Activated CD8-positive, alpha-beta T cell treated with anti-CD3 and anti-CD28 coated beads, Interleukin-2, amount 10 ng/mL, durations not matched to agents 7 days and 5 days (primary cell): ENCODE measurements at places on chromosomes 1 and 21. TPM values are rescaled to one million over a fixed set of nuclear protein-coding genes. Genes with fewer than 3 reads are reported as not detected.

DNA sequence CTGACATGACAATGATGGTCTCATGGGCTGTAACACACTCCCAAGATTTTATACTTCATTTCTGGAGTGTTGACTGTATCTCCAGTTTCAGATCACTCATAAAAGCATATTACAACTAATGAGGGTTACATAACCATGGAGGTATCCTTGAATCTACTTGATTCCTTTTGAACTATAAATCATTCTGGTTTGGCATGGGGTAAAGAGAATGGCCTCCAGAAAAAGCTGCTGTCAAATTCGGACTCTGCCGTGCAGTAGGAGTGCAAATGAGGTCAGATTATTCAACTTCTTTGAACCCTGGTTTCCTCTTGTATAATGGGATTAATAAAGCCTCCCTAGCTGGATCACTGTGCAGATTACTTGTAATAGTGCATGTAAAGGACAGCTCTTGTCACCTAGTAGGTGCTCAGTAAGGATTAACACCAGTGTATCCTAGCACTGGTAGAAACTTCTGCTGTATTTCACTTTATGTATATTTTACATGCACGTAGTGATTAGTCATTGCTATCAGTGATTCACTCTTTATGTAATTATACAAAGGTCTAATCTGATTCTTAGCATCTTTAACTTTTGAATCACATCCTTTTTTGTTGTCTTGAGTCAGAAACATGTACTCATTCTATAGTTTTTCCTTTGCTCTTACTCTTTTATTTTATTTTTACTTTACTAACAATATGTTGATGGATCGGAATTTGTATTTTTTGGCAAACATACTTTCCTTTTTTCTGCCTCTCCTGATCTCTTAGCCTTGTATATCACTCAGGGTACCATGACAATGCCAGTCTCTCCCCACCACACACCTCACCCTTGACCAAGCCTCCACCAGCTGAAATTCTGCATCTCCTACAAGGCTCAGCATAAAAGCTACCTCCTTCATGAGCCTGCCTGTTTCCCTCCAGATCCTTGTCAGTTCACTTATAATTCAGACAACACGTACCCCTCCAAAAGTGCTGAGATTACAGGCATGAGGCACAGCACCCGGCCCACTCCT lies 3.2 kb downstream of the LRRC8C start:
- peak overlapping the region; percentile 73 for H3K27ac ChIP-seq
- no peaks in the 10 kb centered on the region for H3K27me3 ChIP-seq
- DNase-seq = no peak
- H3K4me3 ChIP-seq = peak overlapping the region; percentile 39
- H3K36me3 ChIP-seq = peaks cover 53% of the 10 kb centered on the region

DNA sequence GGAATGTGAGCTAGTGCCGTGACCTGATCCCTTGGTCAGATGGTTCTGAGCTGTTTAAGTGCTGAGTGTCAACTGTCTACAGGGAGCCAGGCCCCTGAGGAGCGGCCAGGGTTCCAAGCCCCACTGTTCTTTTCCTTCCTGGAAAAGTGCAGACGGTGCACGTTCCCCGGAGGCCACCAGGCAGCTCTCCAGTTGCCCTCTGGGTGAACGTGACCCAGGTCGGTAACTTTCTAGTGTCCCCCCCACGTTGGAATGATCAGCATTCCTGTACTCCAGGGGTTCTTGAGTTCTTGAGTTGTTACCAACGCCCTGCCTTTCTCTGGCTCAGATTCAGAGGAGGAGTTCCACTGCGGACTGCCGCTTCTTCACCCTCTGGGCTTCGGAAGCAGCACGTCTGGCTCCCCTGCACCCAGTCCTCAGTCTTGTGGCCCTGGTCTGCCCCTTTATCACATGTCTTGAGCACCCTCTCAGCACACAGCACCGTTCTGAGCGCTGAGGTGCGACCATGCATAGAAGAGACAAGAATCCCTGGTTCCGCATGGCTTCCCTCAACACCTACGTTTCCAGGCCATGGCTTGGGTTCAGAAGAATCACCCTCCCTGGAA lies 131.5 kb downstream of the DHRS3 start:
- H3K4me3 ChIP-seq = no peak overlapping the region
- no peak for DNase-seq
- H3K4me1 ChIP-seq = peaks cover 14% of the 10 kb centered on the region
- no peaks in the 10 kb centered on the region for H3K27me3 ChIP-seq
- H3K36me3 ChIP-seq = peaks cover 44% of the 10 kb centered on the region

DNA sequence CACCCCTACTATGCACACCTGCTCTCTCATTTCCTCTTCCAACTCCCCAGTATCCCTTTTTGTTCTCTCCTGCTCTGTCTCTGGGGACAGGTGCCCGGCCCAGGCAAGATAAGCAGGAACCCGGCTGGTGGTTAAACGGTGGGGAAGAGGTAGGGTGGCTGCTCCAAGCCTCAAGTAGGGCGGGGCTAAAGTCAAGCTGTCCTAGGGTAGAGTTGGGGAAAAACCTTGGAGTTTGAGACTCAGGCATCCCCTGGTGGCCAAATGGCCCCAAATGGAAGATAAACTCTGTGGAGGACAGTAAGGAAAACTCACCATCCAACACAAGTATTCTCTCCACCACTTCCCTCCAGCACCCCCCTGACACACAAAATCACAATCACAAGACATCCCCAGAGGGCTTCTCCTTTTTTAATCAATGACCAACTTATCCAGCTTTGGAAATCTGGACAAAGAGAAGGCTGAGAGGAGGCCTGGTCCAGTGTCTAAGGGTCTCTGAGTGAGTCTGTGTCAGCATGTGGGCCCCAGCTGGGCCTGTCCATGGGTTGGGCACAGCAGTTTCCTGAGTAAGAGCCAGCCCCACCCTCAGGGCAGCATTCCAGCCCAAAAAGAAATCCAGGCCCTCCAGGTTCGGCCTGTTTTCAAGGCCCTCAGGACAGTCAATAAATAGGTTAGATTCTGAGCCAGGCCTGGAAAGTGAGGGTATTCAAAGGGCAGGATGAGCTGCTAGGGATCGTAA lies 9.8 kb downstream of the POMGNT1 start:
- H3K4me3 ChIP-seq = no peak overlapping the region
- peak overlapping the region; percentile 3 for H3K27ac ChIP-seq

DNA sequence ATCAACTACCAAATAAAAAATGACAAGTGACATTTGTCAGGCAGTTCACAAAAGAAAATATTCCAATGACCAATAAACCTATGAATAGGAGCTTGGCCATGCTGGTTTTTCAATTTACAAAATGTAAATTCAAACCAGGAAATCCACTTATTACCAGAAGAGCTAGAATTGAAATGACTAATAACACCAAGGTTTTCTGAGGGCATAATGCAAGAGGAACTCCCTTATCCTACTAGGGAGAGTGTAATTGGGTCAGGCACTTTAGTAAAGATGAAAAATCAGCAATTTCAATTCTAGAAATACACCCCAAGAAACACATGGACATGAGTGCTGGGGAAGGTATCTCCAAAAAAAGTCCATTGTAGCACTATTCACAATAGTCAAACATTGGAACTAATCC lies 16.7 kb upstream of the TIAM1 start:
- no peak overlapping the region for H3K27ac ChIP-seq
- H3K4me1 ChIP-seq = peaks cover 55% of the 10 kb centered on the region
- no peaks in the 10 kb centered on the region for H3K27me3 ChIP-seq
- no peak overlapping the region for H3K4me3 ChIP-seq

- H3K4me3 ChIP-seq = no peak overlapping the region
- H3K27me3 ChIP-seq = peaks cover 2% of the 10 kb centered on the region
- DNase-seq = no peak
- H3K4me1 ChIP-seq = no peaks in the 10 kb centered on the region
- H3K27ac ChIP-seq = no peak overlapping the region
These were observed 73.4 kb upstream of the SERTAD4 start for GRCh38 chr1:210159211-210159610.

Gene ARPC5
- 271 TPM for total RNA-seq

Gene GFI1
- 48.3 TPM for total RNA-seq

GRCh38 chr1:20153000-20153418 lies 13.9 kb downstream of the PLA2G2F start:
- peaks cover 19% of the 10 kb centered on the region for H3K4me1 ChIP-seq
- H3K4me3 ChIP-seq = no peak overlapping the region
- no peaks in the 10 kb centered on the region for H3K36me3 ChIP-seq
- H3K27ac ChIP-seq = no peak overlapping the region
- no peak for DNase-seq

GRCh38 chr1:13708380-13708982 lies 8.5 kb downstream of the PRDM2 start:
- DNase-seq = no peak
- H3K27ac ChIP-seq = no peak overlapping the region
- peaks cover 8% of the 10 kb centered on the region for H3K36me3 ChIP-seq
- H3K27me3 ChIP-seq = no peaks in the 10 kb centered on the region
- peaks cover 35% of the 10 kb centered on the region for H3K4me1 ChIP-seq

- H3K4me1 ChIP-seq = peaks cover 45% of the 10 kb centered on the region
- no peak overlapping the region for H3K4me3 ChIP-seq
- H3K27ac ChIP-seq = no peak overlapping the region
- DNase-seq = no peak
- H3K27me3 ChIP-seq = no peaks in the 10 kb centered on the region
These were observed 37.0 kb downstream of the SLC9A1 start for GRCh38 chr1:27117733-27118439.

Gene CYYR1
- not detected for total RNA-seq

GRCh38 chr1:62676611-62677356 lies 11.4 kb downstream of the DOCK7 start:
- H3K36me3 ChIP-seq = no peaks in the 10 kb centered on the region
- no peak overlapping the region for H3K4me3 ChIP-seq
- no peak for DNase-seq
- no peaks in the 10 kb centered on the region for H3K27me3 ChIP-seq
- no peak overlapping the region for H3K27ac ChIP-seq
- no peaks in the 10 kb centered on the region for H3K4me1 ChIP-seq

DNA sequence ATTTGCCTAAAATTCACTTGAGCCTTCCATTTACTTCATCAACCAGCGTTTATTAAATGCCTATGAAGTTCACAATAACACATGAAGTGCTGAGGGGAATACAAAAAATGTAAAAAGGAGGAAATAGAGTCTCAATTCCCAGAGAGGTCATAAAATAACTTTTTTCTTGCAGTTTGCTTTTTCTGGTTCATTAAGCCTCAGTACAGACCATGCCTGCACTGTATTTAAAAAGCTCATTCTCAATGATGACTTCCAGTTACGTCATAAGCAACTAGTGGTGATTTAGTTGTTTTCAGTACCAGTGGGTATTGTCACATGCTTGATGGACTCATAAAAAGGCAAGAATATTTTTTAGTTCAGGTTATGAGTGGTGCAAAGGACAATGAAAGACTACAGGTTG lies 160.1 kb upstream of the UBE2U start:
- H3K4me3 ChIP-seq = no peak overlapping the region
- H3K4me1 ChIP-seq = no peaks in the 10 kb centered on the region
- no peak for DNase-seq

Gene NCDN
- total RNA-seq = 19.4 TPM

DNA sequence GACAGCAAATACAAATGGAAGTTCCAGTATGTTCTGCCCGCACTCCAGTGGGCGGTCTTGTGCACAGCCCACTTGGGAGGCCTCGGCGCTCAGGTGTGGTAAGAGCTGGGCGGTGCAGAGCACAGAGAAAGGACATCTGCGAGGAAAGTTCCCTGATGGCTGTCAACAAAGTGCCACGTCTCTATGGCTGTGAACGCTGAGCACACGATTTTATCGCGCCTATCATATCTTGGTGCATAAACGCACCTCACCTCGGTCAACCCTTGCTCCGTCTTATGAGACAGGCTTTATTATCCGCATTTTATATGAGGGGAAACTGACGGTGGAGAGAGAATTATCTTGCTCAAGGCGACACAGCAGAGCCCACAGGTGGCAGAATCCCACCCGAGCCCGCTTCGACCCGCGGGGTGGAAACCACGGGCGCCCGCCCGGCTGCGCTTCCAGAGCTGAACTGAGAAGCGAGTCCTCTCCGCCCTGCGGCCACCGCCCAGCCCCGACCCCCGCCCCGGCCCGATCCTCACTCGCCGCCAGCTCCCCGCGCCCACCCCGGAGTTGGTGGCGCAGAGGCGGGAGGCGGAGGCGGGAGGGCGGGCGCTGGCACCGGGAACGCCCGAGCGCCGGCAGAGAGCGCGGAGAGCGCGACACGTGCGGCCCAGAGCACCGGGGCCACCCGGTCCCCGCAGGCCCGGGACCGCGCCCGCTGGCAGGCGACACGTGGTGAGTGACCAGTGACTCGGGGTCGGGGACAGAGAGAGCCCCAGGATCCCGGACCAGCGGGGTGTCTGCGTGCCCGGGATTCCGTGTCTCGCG lies at the start of gene IL12RB2:
IL12RB2 (plus strand) TSS at position 623 of the 810 bp plus-strand sequence. CDS start 12,496 bp downstream, outside the sequence.
- peak; percentile 67 for DNase-seq
- no peaks in the 10 kb centered on the region for H3K27me3 ChIP-seq
- peaks cover 70% of the 10 kb centered on the region for H3K4me1 ChIP-seq
- H3K36me3 ChIP-seq = peaks cover 21% of the 10 kb centered on the region

GRCh38 chr21:37592496-37592895 lies 225.9 kb downstream of the DYRK1A start:
- no peak overlapping the region for H3K4me3 ChIP-seq
- no peak overlapping the region for H3K27ac ChIP-seq
- no peak for DNase-seq
- H3K4me1 ChIP-seq = no peaks in the 10 kb centered on the region
- no peaks in the 10 kb centered on the region for H3K27me3 ChIP-seq

DNA sequence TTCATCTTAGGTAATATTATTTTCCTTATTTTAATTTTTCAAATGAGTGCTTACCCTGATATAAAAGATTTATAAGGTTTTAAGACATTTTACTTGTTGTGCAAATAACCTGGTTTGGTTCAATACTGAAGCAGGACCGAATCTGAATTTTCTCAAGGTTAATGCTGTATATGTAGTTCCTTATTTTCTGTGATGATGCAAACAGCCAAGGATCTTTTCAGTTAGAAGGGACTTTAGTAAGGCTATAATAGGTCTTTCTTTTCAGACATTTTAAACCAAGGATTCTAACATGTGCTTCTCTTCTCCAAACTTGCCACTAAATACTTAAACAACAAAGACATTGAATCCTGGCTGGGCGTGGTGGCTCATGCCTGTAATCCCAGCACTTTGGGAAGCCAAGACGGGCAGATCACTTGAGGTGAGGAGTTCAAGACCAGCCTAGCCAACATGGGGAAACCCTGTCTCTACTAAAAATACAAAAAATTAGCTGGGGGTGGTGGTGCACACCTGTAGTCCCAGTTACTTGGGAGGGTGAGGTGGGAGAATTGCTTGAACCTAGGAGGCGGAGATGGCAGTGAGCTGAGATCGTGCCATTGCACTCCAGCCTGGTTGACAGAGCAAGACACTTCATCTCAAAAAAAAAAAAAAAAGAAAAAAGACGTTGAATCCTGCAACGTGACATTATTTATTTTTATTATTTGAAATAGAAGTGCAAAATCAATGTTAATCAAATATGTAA lies 3.2 kb upstream of the ARPC5 start:
- H3K27me3 ChIP-seq = peaks cover 15% of the 10 kb centered on the region
- peaks cover 14% of the 10 kb centered on the region for H3K4me1 ChIP-seq
- H3K27ac ChIP-seq = no peak overlapping the region
- no peak overlapping the region for H3K4me3 ChIP-seq

GRCh38 chr1:196997423-196997822 lies 20.1 kb downstream of the CFHR5 start:
- H3K27ac ChIP-seq = no peak overlapping the region
- no peak overlapping the region for H3K4me3 ChIP-seq
- no peaks in the 10 kb centered on the region for H3K27me3 ChIP-seq
- H3K4me1 ChIP-seq = no peaks in the 10 kb centered on the region

GRCh38 chr1:40413527-40414252 lies 36.6 kb upstream of the ZFP69B start:
- peaks cover 83% of the 10 kb centered on the region for H3K36me3 ChIP-seq
- H3K27me3 ChIP-seq = no peaks in the 10 kb centered on the region
- DNase-seq = no peak
- peak overlapping the region; percentile 75 for H3K27ac ChIP-seq
